Non-pigmented ciliary epithelial cell (primary cell): ENCODE measurements at places on chromosomes 7 and 10.

GRCh38 chr7:44891791-44892190 lies 6.5 kb upstream of the PURB start:
- DNase-seq = no peak

GRCh38 chr7:98399890-98400541 lies 874 bp downstream of the BAIAP2L1 start:
- DNase-seq = no peak

GRCh38 chr7:42236266-42236975 lies 588 bp downstream of the GLI3 start:
- no peak for DNase-seq

- DNase-seq = no peak
These were observed 23.2 kb downstream of the SKAP2 start for GRCh38 chr7:26841003-26841739.

GRCh38 chr7:26863518-26864308 lies 677 bp downstream of the SKAP2 start:
- DNase-seq = no peak

GRCh38 chr10:96904648-96905047 lies 72.5 kb downstream of the LCOR start:
- no peak for DNase-seq

- no peak for DNase-seq
These were observed 14.7 kb upstream of the FAM171A1 start for GRCh38 chr10:15385552-15386455.

- no peak for DNase-seq
These were observed 5.1 kb downstream of the COMTD1 start for GRCh38 chr10:75230600-75231038.

GRCh38 chr10:78755877-78756455 lies 312.8 kb upstream of the ZMIZ1 start:
- no peak for DNase-seq

DNA sequence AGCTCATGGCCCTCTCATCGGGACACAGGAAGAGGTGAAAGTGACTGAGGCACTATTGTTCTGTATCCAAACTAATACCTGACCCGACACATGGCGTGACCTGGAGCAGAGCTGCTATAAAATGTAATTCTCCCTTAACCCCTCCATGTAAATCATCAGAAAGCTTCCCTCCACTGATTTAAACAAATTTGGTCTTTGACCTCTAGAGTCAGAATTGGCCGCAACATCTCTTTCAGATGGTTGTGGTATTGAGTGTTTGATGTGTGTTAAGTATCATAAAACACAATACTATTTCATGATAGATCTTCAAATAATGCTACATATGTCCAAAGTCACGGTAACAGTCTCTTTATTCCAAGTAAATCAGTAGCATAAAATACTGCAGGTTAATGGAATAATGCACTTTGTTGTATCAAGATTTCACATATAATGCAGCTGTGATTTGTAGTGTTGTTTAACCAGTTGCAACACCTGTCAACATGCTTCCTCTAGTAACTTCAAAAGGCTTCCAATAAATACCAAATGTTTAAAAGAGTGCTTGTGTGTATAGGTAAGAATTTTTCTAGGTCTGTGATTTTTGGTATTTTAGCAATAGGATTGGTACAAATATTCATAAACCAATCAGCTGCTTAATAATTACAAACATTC lies 144.3 kb downstream of the AGMO start:
- no peak for DNase-seq

- DNase-seq = no peak
These were observed 70.9 kb upstream of the INHBA start for GRCh38 chr7:41773756-41774155.

DNA sequence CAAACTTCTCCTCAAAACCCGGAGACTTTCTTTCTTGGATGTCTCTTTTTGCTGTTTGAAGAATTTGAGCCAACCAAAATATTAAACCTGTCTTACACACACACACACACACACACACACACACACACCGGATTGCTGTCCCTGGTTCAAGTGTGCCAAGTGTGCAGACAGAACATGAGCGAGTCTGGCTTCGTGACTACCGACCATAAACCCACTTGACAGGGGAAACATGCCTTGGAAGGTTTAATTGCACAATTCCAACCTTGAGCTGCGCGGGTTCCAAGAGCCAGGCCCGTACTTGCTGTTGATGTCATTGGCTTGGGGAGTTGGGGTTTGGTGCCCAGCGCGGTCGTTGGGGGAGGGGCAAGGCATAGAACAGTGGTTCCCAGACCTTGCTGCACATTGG lies 1.7 kb downstream of the EGFR start:
- DNase-seq = no peak

GRCh38 chr10:34647160-34647559 lies 167.9 kb downstream of the PARD3 start:
- DNase-seq = no peak

DNA sequence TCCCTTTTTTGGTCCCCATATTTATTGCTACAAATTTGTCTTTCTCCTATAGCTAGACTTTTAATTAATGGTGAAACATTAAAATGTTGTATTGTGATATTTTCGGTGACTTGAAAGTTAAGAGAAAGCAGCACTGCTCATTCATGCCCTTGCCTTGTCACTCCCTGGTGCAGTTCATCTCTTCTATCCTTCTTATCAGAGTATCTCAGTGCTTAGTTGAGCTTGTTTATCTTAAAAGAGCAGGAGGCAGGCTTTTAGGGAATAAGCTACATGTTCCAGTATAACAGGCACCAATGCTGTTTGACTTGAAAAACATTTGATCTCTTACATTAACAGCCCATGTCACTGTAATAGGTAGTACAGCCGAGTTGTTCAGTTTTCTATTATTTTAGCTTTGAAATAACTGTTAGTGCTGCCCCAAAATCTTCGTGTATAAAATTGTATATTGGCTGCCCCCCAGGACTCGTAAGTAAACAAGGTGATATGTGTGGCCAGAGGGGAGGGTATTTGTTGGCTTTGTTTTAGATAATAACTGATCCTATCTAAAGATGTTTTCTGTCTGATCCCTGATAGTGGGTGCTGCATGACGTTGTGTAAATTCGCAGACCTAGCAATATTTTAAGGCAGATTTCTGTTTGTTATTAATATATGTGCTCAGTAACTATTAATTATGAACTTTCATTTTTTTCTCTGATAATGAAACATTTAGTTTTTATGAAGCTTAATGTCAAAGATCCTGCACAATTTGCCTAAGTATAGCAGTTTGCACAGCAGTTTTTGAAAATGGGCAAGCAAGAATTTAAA lies 96.5 kb downstream of the BTRC start:
- no peak for DNase-seq

DNA sequence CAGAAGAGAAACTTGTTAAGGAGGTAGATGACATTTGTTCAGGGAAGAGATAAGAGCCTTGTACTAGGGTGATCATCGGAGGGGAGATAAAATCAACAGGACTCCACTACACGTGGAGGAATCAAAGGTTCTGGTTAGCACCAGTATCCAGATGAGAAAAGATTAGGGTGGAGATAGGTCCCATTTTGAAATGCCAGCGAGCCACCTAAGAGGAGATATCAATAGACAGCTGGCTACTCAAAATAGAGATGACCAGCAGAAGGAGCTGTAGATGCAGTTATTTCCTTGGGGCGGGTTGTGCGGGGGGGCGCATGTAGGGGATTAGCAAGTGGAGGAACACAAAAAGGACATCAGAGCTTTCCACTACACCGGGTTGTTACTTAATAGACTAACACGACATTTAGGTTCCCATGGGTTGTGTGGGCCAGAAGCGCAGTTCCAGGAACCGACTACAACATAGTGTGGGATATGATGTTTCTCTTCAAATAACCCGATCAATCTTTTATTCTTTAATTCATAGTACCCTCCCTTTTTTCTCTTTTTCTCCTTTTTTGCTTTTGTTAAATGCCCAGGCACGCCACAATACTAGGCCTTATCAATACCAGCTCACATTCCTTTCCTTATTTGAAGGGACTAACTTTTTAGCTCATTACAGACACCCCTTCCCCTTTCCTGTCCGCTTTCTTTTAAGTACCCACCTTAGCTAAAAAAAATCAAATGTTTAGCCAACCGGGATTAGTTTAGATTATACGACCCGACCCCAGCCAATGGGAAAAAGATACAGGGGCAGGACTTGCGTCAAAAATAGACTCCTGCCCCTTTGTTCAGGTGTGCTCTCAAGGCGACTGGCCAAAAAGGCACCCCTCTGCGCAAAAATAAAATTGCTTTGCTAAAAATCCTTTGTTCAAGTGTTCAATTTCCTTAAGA lies 2.0 kb upstream of the KIF11 start:
- DNase-seq = no peak

GRCh38 chr7:156989766-156990535 lies 20.5 kb downstream of the MNX1 start:
- no peak for DNase-seq

DNA sequence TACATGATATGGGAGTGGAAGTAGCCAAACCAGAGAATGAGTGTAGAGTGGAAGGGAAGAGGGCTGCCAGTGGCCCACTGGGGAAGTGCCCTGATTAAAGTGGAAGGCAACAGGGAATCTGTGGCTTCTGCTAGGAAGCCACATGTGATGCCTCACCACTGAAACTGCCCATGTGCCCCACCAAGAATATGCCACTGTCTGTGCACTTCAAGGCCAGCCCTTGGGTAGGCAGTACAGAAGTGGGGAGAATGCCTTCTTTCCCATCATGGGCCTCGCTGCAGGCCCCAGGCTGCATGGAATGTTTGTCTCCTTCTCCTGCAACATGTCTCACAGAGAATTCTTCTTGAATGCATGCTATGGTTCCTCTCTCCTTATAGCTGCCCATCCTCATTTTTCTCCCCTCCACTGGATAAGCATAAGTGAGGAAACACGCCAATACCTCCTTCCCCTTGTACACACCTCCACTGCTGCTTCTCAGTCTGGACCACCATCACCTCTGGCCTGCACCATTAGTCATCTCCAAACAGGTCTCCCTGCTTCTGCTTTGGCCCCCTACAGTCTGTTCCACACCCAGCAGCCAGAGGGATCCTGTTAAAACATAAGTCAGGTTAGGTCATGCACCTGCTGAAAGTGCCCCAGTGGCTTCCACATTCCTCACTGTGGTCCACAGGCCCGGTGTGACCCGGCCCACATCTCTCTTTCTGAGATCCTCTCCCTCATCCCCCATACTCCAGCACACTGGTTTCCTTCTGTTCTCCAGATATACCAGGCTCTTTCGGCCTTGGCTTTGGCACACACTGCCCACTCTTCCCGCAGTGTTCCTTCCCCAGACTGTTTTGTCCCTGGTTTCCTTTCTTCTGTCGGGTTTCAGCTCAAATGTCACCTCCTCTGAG lies 37.1 kb downstream of the SNX10 start:
- DNase-seq = no peak

DNA sequence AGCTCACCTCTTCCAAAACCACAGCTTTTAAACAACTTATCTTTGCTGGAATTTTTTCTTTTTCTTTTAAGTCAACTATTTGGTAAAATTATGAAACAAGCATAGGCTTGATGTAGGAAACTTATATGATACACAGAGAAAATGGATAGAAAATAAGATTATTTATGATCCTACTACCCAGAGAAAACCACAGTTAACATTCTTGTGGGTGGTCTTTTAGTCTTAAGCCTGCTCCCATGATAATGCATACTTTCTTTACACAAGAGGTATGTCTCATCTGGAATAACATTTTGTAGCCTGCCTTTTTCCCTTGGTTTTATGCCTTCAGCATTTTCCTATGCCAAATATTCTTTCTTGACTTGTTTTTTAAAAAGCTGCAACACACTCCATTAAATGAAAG lies 21.4 kb downstream of the PLPP4 start:
- DNase-seq = no peak

DNA sequence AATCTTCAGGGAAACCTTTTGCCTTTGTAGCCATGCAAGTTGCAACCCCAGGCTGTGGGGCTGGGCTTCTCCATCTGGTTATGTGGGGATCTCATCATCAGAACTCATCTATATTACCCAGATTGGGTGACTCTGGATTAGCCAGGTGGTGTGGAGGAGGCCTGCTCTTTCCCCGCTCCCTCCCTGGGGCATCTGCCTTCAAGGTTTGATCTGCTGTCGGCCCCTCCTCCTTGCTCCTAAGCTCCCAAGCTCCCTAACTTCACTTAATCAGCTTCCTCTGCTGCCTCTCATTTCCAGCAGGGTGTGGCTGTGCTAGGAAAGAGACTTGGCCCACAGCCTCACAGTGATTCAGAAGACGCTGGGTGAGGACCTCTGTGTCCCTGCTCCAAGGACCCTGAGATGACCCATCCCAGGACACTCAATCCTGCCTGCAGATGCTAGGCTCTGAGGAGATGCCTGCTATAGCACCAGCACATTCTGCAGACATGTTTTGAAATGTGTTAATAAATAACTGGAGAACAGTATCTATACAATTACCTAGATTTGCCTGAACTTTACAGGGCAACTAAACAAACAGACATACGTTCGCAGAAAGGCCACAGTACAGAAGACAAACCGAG lies 392.1 kb upstream of the PODXL start:
- no peak for DNase-seq

DNA sequence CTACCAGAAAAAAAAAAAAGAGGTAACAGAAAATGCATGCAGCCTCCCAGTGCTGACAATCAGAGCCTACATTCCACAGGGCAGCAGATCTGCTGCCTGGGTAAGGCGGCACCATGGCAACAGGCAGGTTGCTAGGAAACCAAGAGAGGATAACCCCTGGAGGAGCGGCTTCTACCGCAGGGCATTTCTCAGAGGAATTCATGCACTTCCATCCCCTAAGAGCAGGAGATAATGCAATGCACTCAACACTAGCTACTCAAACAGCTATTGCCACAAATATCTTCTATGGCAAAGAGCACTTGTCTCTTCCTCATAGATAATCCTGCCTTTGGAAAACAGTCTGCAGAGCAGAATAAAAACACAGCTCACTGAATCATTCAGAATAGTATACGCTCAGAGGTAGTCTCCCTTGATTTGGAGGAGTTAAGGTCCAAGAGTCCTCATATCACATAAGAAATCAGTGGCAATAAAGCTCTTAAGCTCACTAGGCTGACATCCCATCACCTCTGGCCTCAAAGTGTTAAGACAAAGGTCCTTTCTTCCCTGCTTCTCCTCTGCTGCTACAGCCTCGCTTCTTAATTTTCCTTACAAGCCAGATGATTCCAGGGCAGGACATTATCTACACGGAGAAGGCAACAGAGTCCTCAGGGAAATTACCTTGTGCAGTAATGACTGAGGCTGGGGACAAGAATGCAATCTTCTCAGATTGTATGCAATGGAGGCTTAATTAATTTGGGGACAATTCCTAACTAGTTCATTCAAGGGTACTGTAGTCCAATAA lies 10.7 kb downstream of the PSAP start:
- peak; percentile 89 for DNase-seq

GRCh38 chr7:39446546-39446945 lies 119.7 kb upstream of the YAE1 start:
- DNase-seq = no peak

- no peak for DNase-seq
These were observed 61.8 kb downstream of the TACC2 start for GRCh38 chr10:122050811-122051210.

- DNase-seq = no peak
These were observed 18.9 kb downstream of the GIMAP5 start for GRCh38 chr7:150756166-150756565.

GRCh38 chr7:37198041-37198905 lies 250.4 kb downstream of the ELMO1 start:
- no peak for DNase-seq
